ENCODE measurements at places on chromosomes 7 and 10. TPM values are rescaled to one million over a fixed set of nuclear protein-coding genes. Genes with fewer than 3 reads are reported as not detected.

Gene NKX1-2
- total RNA-seq, result not detected

GRCh38 chr7:125467996-125468854 is 538.6 kb upstream of the POT1 start:
- no peaks in the 10 kb centered on the region for H3K27me3 ChIP-seq
- no peaks in the 10 kb centered on the region for H3K36me3 ChIP-seq
- DNase-seq, result no peak
- no peak overlapping the region for H3K4me3 ChIP-seq

DNA sequence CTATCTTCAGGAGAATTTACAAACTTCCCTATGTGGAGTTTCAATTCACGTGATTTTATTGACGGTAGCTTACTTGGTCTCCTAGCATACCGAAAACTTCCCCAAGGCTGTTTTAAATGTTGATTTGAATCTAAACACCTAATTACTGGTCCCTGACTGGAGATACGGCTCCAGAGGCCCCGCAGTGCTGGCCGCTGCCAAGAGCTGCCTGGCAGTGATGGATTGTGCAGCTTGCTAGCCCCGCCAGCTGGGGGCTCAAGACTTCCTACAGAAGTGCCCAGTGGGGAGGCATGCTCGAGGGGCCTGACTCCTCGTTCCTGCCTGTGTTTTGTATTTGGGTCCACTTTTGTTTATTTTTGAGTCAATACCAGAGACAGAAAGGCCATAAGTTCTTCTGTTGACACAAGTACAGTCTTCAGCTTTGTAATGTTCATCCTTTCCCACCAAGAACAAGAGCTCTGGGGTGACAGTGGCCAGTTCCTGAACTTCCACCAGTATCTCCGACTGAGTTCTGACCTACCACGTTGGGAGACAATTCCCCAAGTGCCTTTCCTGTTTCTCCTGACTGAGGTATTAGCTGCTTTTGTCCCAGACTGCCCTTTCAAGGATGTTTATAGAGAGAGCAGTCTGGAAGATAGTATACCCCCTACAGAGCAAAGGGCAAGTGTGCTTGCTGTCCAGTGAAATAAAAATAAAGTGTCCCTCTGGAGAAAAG is 80.7 kb upstream of the CXCL12 start:
- H3K4me3 ChIP-seq, result no peak overlapping the region
- no peak for DNase-seq
- H3K27me3 ChIP-seq, result no peaks in the 10 kb centered on the region
- no peaks in the 10 kb centered on the region for H3K36me3 ChIP-seq

GRCh38 chr10:49115015-49115795 is at the start of gene VSTM4:
VSTM4 (minus strand) TSS chr10:49115522; CDS start chr10:49115485, 37 bp downstream.
- no peak within 1 kb of the TSS for H3K4me3 ChIP-seq
- H3K4me1 ChIP-seq, result peaks cover 6% of the 10 kb centered on the region

Gene STEAP1B
- not detected for total RNA-seq
